Activated T-cell treated with anti-CD3 and anti-CD28 coated beads, Interleukin-2, amount 50 U/mL, for 72 hours (primary cell): ENCODE measurements at places on chromosomes 6 and 20.

GRCh38 chr6:41184761-41185160 lies 16.2 kb downstream of the TREML2 start:
- DNase-seq, result no peak

DNA sequence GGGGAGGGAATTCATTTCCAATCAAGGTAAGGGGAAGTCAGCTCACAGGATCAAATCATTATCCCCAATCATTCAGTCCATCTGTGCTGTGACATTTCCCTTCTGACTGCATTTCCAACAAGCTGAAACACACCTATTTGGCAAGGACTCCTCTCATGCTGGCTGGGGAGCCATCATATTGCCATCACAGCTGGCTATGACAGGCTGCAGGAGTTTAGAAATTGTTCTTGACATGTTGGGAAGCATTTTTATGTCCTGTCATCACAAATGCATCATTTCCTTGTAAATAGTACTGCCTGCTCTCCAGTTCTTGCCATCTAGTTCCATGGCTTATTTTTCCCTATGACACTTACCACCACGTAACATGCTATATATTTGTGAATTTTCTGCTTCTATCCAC lies 113.9 kb upstream of the TMEM170B start:
- DNase-seq, result no peak

GRCh38 chr20:53801609-53802370 lies 208.2 kb upstream of the ZNF217 start:
- DNase-seq, result no peak

DNA sequence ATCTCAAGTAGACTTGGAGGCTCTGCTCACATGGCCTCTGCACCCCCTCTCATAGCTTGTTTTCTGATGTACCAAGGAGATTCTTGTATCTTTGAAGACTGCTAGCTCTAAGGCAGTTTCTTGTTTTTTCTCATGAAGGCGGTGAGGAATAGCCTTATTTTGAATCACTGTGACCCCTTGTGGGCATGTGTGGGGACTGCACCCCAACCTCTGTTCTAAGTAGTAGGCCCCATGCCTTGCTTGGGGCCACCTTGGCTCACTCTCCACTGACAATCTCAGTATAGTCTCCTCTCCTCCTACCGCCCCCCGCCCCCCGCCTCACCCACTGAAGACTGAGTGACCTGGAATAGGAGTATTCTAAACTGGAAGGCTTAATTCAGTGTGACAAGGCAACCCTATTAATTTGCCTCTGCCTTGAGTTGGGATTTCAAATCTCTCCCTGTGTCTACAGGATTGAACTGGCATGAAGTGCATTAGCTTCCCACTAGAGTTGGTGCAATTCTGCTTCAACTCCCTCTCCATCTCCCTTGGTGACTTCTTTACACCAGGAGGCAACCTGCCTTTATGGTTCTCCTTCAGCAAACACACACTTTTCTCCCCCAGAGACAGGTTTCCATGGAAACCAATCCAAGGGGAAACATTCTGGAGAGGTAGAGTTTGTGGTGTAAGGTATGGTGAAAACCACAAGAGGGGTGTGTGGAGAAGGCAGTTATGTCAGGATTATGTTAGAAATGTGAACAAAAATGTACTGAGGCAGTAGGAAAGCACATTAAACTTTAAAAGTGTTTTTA lies 75.4 kb upstream of the ECI2 start:
- DNase-seq, result peak; percentile 63

GRCh38 chr6:127844529-127844928 lies 56.3 kb downstream of the THEMIS start:
- DNase-seq, result no peak

DNA sequence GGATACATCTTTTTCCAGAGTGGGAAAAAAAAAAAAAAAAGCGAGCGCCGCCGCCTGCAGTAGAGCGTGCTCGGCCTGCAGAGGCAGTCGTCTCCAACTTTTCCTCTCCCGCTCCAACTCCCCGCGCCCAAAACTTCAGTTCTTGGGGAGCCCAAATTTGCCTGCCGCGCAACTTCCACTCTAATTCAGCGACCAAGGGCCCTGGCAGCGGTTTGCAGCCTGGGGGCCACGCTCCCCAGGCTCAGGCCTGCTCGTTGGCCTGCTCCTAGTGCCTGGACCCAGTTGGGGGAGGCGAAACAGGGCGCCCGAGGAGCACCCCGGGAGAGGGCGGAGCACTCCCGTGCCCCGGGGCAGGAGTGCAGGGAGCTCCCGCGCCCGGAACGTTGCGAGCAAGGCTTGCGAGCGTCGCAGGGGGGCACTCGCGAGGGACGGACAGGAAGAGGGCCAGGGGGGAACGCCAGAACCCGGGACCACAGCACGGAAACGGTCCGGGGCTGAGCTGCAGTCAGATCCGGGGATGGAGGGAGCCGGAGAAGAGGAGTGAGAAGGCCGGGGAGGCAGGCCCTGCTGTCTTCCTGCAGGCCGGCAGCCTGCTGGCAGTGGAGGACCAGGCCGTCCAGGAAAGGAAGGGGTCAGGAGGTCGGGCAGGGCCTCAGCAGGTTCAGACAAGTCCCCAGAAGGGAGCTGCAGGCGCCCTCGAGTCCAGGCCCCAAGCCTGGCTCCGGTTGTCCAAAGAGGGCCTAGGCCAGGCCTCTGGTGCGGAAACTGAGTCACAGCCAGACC lies at the start of gene STX16:
Gene STX16 (plus strand): TSS at position 508 of the 783 bp plus-strand sequence. CDS start 724 bp downstream, outside the sequence.
- DNase-seq, result peak; percentile 92

GRCh38 chr6:167711768-167712730 lies 114.7 kb upstream of the AFDN start:
- DNase-seq, result no peak

- no peak for DNase-seq
Observed at GRCh38 chr6:9248133-9248532, 812.8 kb upstream of the SLC35B3 start.

DNA sequence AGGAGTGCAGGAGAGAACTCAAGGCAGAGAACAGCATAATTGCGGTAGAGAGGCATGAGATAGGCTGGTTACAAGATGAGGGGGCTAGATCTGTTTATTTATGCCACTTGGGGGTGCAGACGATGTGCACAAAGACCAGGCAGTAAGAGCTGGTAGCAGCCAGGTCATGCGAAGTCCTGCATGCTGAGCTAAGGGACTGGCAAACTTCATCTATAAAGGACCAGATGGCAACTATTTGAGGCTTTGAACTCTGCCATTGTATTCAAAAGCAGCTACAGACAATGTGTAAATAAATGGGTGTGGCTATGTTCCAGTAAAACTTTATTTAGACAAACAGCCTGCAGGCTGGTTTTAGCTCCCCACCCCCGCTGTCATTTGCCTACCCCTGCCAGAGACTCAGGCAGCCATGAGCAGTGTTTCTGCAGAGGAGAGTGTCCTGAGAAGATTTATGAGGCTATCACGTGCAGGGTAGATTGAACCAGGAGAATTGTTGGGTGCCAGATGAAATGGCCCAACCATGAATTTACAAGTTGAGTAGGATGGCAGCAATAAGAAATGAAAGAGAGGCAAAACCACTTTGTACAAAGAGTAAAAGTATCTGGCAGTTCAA lies 253.4 kb upstream of the MOCS1 start:
- no peak for DNase-seq

DNA sequence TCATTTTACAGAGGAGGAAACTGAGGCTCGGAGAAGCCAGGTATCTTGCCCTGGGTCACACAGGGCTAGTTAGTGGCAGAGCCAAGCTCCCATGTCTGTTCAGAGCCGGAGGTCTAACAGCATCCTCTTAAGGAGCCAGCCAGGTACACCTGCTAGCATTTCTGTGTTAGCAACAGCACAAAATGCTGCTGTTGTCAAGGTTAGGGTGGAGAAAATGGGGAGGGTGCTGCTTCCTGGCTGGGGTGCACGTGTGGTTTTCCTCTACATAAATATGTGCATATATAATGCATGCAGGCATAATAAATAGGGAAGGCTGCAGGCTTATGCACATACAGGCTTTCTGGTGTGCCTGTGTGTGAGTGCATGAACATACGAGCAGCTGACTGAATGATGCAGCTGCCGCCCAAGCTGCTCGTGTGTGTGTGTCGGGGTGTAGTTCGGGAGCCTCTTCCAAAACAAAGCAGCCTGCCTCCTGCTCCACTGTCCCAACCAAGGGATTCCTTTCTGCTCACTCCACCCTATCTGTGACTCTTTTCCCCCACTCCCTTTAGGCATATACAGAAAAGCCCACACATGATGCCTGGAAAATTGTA lies 86.6 kb downstream of the CD40 start:
- no peak for DNase-seq

DNA sequence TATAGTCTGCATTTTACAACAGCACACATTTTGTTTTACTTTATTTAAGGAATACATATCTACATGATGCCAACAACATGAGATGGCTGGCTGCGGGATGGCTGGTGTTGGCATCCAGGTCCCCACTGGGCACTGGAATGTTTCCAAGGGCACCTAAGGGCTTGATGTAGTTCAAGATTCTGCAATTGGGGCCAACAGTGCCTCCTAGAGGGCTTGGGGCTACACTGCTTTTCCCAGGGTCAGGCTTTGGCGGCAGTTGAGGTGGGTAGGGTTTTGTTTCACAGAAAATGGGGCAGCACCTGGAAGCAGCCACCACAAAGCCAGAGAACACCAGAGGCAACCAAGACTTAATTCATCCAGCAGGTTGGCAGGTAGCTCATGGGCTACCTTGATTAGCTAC lies 202.2 kb upstream of the PRND start:
- peak; percentile 27 for DNase-seq

DNA sequence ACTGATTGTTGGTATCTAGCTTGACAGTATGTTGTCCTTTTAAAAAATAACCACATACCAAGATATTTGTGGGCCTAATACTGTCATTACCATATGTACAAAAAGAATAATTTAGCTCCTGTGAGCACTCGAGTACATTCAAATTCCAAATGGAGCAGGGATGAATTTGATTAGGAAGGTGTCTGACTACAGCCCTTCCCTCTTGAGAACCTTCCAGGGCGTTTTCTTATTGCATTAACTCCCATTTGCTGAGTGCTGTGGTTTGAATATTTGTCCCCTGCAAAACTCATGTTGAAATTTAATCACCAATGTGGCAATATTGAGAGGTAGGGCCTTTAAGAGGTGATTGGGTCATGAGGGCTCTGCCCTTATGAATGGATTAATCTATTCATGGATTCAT lies 76.9 kb upstream of the RALY start:
- DNase-seq, result no peak

DNA sequence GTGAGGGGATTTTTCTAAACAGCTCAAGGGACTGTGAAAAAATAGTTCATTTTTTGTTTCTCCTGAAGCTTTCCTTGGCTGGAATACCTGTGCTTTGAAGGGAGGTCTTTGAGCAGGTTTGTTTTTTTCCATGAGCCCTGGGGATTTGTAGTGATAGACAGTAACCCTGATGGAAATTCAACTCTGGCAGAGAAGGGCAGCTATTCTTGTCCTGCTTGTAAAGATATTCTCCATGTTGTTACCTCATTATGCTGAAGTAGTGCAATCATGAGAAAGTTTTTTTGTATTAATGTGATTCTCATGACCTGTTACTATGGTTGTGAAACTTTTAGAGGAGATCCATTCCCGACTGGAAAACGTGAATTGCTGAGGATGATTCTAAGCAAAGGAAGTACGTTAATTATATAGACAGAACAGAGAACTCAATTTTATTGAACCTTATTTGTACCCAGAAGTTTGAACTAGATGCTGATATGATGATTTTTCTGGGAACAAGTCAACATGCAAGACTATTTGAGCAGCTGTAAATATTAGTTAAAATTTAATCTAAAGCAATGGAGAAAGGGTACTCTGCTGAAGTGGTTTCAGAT lies 12.5 kb downstream of the UTRN start:
- no peak for DNase-seq

DNA sequence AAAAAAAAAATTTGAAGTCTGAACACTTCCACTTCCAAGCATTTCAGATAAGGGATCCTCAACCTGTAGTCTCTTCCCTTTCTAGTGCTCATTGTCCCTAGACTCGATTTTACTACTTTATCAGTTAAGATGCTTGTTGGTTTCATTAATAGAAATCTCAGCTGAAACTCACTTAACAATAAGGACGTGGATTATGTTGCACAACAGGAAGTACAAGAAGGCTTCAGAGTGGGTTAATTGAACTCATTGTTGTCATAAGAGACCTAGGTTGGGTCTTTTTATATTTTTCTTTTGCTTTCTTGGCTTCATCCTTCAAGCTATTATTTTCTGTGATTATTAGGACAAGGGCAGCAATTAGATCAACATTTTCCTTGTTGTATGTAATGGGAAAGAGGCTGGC lies 175.2 kb downstream of the CDKAL1 start:
- DNase-seq, result no peak

DNA sequence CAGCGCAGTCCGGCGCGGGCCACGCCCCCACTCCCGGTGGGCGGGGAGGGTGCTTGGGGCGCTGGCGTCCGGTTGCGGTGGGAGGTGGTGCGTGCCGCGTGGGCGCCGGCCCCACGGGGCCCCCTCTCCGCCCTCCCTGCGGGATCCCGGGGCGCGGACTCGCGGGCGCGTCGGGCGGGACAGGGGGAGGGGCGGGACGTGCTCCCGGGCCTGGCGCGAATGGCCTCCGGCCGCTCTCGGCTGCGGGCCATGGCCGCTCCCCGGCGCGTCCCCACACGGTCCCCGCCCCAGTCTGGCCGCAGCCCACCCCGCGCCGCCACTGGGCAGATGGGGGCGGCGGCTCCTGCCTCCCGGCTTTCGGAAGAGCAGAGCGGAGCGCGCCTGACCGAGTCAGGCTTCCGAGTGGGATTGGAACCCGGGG lies 771 bp upstream of the PPP1R3G start:
- DNase-seq, result no peak

DNA sequence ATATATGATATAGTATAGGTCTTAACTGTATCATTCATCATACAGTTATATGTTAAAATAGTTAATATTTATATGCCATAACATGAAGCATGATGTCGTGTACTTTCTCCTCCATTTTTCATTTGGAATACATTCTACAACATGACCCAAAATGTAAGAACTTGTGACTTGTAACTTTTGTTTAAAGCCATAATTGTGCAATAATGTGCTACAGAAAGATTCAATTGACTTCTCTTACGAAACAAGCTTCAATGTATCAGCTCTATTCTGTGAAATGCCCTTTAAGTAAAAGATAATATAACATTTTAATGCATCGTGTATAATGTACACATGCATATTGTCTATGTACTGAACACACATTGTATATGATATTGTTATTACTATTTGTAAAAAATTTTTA lies 76.7 kb upstream of the FABP7 start:
- no peak for DNase-seq

DNA sequence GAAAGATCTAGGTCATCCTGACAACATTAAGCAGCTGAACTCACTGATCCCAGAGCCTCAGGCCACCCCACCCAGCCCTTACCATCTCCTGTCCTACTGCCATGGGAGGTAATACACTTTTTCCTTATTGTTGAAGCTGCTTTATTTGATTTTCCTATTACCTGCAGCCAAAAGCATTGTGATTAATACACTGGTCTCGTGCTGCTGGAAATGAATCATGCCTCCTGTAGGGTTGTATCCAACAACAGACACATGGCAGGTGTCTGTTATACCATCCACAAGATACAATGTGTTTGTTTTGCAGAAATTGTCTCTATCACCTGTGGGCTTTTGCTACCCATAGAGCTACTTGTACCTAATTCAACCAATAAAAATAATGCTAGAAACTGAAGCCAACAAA lies 34.2 kb downstream of the MYLIP start:
- DNase-seq, result no peak

DNA sequence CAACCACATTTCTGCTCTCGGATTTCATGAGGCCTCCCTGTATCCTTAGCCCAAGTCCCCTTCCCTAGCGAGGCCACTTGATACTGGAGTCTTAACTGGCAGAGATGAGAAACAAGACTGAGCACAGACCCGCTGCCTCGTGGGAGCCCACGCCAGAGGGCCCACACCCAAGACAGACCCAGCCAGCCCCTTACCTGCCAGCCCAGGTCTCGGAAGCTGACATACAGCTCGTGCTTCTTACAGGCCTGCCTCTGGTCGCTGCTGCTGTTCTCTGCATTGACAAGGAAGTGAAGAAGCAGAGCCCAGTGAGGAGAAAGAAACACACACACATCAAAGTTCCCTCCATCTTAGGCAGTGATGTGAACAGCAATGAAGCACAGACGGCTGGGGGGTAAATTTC lies 91.7 kb downstream of the BMP7 start:
- no peak for DNase-seq
